ENCODE measurements at places on chromosomes 4 and X.

DNA sequence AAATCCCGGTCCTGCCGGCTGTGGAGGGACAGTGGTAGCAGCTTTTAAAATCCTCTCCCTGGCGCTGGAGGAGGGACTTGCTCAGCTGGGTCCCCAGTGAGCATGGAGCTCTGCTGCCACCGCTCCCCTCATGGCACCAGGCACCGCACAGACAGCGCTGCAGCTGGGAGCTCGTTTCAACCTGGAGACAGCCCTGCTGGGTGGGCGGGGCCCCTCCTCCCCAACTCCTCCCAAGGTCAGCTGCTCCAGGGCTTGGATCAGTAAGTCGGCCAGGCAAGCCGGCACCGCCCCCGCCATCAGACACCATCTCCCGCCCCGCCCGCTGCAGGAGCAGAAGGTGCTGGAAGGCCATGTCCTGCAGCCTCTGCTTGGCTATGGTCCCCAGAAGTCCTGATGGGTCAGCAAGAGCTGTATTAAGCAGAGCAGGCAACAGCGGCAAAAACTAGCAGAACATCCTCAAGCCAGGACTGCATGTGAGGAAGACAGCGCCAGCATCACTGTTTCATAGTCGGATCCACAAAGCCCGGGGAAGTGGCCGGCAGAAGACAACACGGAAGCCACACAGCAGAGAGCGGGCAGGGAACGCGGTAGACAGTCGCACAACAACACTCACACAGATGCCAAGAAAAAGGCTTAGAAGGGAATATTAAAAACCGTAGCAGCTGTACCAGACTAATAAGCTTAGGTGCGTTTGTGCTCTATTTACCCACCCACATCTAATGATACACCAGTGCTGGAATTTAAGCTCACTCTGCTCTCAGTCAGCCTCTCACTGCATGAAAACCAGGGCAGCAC is 16.2 kb downstream of the ZFYVE28 start:
- no peak for DNase-seq

DNA sequence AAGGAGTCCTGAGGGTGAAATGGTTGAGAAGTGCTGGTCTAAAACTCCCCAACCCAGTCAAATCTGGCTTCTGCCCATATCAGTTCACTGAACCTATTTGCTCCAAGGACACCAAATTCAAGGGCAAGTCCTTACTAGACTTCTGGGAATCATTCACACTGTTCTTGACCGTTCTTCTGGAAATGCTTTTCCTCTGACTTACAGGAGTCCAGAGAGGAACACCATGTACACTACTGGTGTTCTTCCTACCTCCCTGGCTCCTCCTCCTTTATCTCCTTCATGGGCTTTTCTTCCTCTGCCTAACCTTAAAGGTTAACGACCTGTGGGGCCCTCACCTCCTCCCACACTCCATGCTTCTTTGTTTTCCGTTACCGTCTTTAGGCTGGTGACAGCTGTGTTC is 281.3 kb downstream of the FRMPD4 start:
- no peak for DNase-seq

GRCh38 chr4:126269106-126269505 is 954.4 kb downstream of the FAT4 start:
- DNase-seq, result no peak

DNA sequence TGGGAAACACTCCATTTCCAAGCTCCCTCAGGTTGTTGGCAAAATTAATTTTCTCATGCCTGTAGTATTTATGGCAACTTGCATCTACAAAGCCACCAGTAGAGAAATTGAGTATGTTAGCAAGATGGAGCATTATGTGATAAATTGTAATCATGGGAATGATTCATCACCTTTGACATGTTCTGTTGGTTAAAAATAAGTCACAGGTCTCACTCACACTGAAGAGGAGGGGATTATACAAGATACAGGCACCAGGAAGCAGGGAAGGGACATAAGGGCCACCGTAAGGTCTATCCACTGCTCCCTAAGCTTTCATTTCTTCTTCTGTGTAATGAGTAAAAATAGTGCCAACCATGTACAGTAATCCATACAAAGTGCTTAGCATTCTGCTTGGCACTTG is 313.0 kb downstream of the GBA3 start:
- no peak for DNase-seq

DNA sequence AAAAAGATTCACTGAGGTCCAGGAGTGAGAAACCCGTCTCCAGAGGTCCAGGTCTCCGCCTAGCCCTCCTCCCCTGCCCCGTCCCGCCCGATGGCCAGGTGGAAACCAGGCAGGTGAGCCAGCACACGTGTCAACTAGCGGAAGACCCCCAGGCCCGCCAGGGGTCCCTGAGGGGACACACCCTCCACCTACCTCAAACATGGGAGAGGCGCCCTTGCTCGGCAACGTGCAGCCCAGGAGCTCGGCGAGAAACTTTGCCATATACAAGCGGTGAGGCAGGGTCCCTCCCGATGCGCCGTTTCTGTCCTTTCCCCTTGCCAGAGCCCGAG is 330.0 kb downstream of the HNRNPD start:
- no peak for DNase-seq

DNA sequence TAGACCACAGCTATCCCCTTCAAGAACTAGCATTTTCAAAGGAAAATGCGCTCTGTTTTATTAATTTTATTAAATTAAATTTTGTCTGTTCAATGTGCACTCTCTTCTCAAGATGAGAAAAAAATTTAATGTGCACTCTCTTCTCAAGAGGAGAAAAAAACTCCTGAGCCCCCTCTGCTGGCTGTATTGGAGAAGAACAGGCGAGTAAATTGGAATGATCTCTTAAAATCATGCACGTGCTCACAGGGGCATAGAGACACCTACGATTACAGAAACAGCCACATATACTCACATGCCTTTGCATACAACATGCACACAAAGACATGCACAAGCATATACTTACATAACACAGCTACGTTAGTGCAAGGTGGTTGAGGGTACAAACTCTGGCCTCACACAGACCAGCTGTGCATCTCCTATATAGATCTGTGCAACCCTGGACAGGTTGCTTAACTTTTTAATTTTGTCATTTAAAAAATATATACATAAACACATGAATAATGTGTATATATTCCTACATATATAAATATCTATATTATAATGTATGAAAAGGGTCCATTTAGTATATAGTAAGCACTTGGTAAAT is 176.2 kb upstream of the CXorf66 start:
- DNase-seq, result no peak

GRCh38 chr4:67928546-67928945 is 34.7 kb downstream of the TMPRSS11A start:
- no peak for DNase-seq

- DNase-seq, result no peak
Observed at GRCh38 chr4:16125571-16126445, 42.0 kb upstream of the PROM1 start.

GRCh38 chr4:4831825-4832224 is 27.6 kb upstream of the MSX1 start:
- no peak for DNase-seq

DNA sequence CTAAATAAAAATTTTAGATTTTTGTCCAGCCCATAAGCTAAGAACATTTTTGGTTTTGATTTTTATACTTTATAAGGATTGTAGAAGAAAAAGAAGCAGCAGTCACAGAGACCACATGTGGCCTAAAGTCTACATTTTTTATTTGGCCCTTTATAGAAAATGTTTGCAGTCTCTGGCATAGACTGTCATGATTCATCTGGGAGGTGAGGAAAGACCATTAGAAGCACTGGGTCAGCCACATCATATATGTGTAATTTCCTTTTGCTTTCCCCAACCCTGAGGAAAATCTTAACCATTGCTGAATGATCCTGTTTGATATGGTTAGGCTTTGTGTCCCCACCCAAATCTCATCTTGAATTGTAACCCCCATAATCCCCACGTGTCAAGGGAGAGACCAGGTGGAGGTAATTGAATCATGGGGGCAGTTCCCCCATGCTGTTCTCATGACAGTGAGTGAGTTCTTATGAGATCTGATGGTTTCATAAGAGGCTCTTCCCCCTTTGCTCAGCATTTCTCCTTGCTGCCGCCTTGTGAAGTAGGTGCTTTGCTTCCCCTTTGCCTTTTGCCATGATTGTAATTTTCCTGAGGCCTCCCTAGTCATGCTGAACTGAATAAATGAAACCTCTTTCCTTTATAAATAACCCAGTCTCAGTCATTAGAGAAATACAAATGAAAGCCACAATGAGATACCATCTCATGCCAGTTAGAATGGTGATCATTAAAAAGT is 12.1 kb upstream of the COPS4 start:
- DNase-seq, result no peak

DNA sequence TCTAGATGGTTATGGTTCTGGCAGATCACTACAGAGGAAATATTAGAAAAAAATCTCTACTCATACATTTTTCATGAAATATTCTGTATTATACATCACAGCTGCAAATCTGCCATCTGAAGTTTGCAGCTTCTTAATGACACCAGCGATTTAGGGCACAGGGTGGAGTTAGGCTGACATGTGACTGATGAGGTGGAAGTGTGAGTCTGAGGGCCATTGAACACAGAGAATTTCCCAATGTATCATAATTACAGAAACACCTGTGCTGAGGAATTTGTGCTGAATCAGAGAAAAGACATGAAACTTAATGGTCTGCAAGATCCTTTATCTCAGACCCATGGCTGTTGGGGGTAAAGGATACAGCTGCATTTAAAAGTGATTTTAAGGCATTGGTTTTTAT is 2025.6 kb upstream of the AGA start:
- DNase-seq, result no peak

DNA sequence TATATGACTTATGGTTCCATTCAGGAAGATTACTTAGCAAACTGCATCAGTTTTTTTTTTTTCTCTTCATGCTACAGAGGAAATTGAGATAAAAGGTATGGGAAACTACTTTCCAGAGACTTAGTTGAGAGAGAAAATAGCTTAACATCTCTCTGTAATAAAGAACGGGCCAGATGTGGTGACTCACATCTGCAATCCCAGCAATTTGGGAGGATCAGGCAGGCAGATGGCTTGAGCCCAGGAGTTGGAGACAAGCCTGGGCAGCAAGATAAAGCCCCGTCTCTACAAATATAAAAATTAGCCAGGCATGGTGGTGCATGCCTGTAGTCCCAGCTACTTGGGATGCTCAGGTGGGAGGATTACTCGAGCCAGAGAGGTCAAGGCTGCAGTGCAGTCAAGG is 271.2 kb upstream of the TENM3 start:
- DNase-seq, result no peak

- DNase-seq, result no peak
Observed at GRCh38 chr4:89258506-89258905, 49.1 kb downstream of the GPRIN3 start.

GRCh38 chr4:183349673-183350072 is 27.4 kb upstream of the CLDN24 start:
- DNase-seq, result no peak

DNA sequence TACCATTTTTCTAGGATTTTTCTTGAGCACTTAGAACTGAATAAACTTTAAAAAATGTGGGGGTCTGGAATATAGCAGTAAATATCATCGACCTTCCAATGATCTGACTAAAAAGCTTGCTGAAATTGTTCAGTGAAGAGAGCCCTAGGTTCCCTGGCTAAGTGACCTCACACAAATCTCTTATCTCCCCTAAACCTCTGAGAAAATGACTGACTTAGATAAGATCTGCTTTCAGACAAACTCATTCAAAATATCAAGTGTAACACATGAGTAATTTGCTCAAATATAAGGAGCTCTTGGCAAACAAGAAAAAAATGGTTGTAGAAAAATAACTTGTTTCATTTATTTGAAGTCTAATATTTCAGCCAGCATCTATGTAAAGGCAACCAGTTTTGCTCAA is 441.7 kb upstream of the SLIT2 start:
- no peak for DNase-seq

DNA sequence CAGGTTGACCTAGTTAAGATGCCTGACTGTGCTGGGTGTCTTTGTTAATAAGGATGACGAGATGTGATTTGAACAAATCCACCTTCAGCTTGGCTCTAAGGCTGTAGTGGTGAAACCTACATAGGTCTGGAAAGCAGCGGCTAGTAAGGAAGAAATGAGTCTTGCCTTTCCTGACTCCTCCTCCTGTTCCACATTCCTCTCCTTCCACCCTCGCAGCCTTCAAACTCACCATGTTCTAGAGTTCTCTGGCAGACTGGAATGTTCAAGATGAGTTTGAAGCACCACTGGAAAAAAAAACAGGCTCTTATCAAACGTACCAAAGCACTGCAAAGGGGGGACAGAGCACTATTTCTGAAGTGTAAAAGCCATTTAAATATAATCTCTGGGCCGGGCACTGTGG is 395.4 kb downstream of the BMPR1B start:
- no peak for DNase-seq

- DNase-seq, result no peak
Observed at GRCh38 chrX:108304210-108304609, 134.0 kb downstream of the COL4A6 start.

GRCh38 chr4:132860976-132861375 is 288.1 kb upstream of the PCDH10 start:
- no peak for DNase-seq

DNA sequence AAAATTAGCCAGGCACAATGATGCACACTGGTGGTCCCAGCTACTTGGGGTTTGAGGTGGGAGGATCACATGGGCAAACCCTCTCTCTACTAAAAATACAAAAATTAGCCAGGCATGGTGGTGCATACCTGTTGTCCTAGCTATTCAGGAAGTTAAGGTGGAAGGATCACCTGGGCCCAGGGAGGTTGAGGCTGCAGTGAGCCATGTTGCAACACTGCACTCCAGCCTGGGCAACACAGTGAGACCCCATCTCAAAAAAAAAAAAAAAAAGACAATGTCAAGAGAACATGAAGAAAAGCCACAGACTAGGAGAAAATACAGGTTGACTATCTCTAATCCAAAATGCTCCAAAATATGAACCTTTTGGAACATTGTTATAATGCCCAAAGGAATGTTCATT is 153.8 kb downstream of the NEK1 start:
- no peak for DNase-seq

DNA sequence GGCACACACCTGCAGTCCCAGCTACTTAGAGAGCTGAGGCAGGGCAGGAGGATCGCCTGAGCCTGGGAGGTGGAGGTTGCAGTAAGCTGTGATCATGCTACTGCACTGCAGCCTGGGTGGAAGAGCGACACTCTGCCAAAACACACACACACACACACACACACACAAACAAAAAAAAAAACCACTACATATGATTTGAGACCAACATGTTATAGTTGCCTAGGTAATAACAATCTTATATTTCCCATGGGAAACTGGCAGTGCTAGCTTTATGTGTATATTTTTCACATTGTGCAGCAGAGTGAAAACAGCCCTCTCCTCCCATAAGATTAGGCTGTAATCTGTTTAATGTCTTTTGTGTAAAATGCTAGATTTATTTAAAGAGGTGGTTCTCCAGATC is 3.1 kb upstream of the FAM241A start:
- no peak for DNase-seq

All from stimulated activated CD4-positive, alpha-beta T cell treated with anti-CD3 and anti-CD28 coated beads, Interleukin-1b, Interleukin-23, amount 100 ng/mL, for 1 hour (primary cell).